Neural crest cell (in vitro differentiated cells): ENCODE measurements at places on chromosomes 7 and 10. TPM values are rescaled to one million over a fixed set of nuclear protein-coding genes. Genes with fewer than 3 reads are reported as not detected.

GRCh38 chr7:87060288-87060537 is 759 bp upstream of the ELAPOR2 start:
- DNase-seq, result no peak

DNA sequence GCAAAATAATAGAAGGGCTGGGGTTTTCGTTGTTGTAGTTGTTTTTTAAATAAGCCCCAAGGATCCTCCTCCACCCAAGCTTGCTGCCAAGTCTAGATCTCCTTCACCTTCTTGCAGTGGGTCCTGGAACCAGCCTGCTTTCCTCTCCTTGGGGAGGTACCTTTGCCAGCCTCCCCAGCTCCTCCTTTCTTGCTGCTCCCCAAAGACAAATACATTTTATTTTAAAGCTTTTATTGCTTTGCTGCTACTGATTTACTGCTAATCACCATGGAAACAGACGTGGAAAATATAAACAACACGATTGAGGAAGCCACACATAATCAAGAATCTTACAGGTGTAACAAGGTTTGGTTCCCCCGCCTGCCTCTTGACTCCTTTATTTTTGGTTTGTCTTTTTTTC is 17.4 kb upstream of the SLF2 start:
- DNase-seq, result no peak

Gene HOXA9
- total RNA-seq, result 9.0 and 10.0 TPM in 2 replicates

DNA sequence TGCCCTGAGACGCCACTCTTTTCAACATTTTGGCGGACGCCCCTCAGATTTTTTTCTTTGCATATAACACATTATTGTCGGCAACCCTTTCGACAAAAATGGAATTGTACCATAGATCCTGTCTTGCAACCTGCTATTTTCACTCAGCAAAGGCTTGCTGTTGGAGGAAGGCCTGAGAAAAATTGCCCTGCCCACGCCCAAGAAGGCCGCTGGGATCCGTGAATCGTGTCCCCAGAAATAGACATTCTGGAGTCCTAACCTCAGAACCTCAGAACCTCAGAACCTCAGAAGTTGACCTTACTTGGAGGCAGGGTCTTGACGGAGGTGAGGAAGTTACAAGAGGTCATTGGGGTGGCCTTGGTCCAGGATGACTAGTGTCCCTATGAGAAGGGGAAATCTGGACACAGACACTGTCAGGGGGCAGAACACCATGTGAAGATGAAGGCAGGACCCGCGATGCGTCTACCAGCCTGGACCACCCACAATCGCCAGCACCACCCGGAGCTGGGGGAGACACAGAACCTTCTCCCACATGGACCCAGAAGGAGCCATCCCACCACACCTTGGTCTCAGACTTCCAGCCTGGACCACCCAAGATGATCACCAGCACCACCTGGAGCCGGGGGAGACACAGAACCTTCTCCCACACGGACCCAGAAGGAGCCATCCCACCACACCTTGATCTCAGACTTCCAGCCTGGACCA is 19.1 kb upstream of the DNAAF5 start:
- no peak for DNase-seq

GRCh38 chr10:107409522-107409921 is 245.0 kb upstream of the SORCS1 start:
- DNase-seq, result no peak

Gene SPDYE17
- not detected in 2 replicates for total RNA-seq

Gene CHN2
- 15.4 and 15.9 TPM in 2 replicates for total RNA-seq
